ENCODE measurements at places on chromosomes 6 and 20. TPM values are rescaled to one million over a fixed set of nuclear protein-coding genes. Genes with fewer than 3 reads are reported as not detected.
A peak's percentile ranks its signal among the peaks of the same experiment; 100 is the strongest.

DNA sequence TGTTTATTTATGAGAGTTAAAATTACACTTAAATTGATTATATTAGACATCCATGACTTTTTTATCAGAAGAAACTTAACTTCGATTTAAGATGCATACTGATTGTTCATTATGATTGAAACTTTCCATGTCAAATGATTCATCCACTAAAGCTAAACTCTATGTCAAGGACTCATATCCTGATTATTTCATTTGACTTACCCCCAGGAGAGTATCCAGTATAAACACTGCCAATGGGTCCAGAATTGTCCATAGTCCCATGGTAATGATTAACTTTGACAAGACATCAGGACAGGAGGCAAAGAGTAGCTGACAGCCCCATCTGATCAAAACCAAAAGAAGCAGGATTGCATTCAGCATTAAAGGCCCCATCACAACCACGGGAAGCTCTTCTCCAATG, 709.9 kb downstream of the TFAP2A start:
- no peak for DNase-seq

GRCh38 chr20:25654487-25654886, 30.7 kb upstream of the NANP start:
- no peak for DNase-seq

GRCh38 chr6:47157653-47158219, 115.6 kb upstream of the ADGRF1 start:
- no peak for DNase-seq

- no peak for DNase-seq
Observed at GRCh38 chr6:137389150-137389704, 105.0 kb downstream of the OLIG3 start.

- DNase-seq = no peak
Observed at GRCh38 chr6:91240878-91241603, 654.2 kb upstream of the MAP3K7 start.

GRCh38 chr6:125471667-125472066, 169.9 kb upstream of the HDDC2 start:
- no peak for DNase-seq

DNA sequence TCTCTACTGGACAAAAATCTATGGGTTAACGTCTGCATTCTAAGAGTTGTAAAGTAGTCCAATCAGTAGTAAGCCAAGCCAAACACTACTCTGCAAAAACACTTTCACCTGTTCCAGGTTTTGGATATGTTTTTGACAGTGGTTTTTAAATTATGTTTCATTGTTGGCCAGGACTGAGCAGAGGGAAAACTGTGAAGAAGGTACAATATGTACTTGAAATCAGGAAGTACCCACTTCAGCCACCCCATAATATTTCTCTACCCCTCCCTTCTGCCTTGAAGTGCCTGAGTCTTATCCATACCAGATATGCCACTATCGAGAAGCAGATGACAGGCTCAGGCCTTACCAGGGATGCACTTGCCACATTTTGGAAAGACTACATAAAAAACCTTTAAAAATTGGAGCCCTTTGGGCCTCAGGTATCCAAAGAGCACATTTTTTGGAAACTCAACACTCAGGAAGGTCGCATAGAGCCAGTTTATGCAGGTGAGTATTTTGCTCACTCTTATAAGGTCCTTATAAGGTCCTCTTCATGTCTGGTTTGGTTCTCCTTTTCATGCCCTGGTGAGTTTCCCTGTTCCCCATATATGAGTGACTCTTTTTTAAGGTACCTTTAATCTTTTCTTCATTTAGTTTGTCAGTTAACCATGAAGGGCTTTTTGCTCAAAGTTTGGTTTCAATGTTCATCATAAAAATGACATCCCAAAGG, 859.3 kb upstream of the FLRT3 start:
- no peak for DNase-seq

- DNase-seq = no peak
Observed at GRCh38 chr6:44285552-44286284, 15.5 kb downstream of the TMEM151B start.

GRCh38 chr6:149363154-149363553, 36.9 kb upstream of the SUMO4 start:
- no peak for DNase-seq

DNA sequence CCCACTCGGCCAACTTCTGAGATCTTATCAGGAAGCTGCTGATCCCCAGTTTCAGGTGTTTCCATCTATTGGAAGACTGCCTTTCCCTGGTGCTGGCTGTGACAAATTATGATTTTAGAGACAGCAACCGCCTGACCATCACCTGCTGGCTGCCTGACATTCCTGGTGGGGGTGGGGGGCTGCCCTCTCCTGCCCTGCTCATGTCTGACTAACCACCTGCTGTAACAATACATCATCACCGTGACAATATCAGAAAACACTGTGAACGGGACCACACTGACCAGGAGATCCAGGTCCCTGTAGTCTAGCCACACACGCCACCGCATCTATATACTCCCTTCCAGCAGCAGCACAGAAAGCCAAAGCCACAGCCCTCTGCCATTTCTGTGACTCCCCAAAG, 537.5 kb downstream of the QKI start:
- no peak for DNase-seq

GRCh38 chr20:45515147-45515913, at the start of gene SPINT3:
SPINT3 (minus strand) TSS chr20:45515622; CDS start chr20:45515608, 14 bp downstream.
- no peak for DNase-seq

GRCh38 chr6:21061892-21062291, 527.6 kb downstream of the CDKAL1 start:
- DNase-seq = no peak

GRCh38 chr20:62732842-62733525, 24.3 kb downstream of the NTSR1 start:
- DNase-seq = no peak

GRCh38 chr6:17831135-17831534, 124.4 kb upstream of the NUP153 start:
- peak; percentile 17 for DNase-seq

- no peak for DNase-seq
Observed at GRCh38 chr6:121686611-121687023, 251.2 kb downstream of the GJA1 start.

DNA sequence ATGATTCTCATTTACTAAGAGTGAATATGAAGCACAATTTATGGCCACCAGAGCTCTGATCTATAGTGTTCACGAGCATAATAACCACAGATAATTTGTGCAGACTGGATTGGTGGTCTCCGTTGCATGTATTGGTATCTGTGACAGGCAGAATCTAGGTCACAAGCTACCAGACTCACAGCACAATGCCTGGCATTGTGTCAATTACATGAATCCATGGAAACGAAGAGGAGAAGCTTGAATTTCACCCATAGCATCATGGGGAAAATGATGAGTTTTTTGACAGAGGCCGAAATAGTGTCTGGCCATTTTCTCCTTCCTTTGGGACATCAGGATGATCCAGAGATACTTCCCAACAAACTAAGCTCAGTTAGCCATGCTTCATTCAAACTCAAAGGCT, 52.3 kb upstream of the TMEM170B start:
- DNase-seq = no peak

DNA sequence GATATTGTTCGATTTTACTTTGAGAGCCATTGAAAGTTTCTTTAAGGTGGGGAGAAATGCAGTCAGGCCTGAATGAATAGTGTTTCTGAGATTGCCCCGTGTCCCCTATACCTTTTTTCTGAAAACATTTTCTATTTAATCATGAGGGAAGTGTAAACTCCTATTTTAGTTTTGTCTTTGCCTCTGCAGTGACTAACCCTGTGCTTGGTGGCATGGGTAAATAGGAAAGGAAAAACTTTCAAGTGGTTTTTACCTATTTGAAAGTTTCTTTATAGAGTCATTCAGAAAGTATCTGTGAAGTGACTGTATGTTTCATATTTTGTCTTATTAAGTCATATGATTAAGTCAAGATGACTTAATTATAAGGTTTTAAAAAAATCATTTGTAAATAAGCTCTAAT, 14.5 kb downstream of the SNRNP48 start:
- DNase-seq = no peak

- no peak for DNase-seq
Observed at GRCh38 chr6:70811788-70812187, 144.1 kb downstream of the SMAP1 start.

GRCh38 chr6:105985098-105985815, 100.9 kb upstream of the PRDM1 start:
- no peak for DNase-seq

GRCh38 chr20:46228670-46229069, 79.6 kb downstream of the CDH22 start:
- no peak for DNase-seq

GRCh38 chr6:25318589-25318988, 39.4 kb downstream of the CARMIL1 start:
- DNase-seq = no peak

DNA sequence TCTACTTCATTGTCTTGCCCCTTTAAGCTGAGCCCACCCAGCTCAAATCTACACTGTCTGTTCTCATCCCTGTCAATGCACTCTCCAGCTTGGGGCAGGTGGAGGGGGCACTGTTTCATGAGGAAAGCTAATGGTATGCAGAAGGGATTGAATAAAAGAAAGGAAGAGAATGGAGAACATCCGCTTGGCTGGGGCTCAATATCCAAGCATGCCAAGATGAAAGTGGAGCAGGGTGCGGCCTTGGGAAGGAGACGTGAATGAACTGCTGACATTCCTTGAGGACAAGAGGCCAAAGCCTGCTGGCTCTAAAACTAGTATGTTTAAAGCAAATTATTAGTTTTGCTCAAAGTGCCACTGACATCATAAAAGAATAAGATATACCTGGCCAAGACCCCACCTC, 24.2 kb downstream of the AKAP12 start:
- no peak for DNase-seq

DNA sequence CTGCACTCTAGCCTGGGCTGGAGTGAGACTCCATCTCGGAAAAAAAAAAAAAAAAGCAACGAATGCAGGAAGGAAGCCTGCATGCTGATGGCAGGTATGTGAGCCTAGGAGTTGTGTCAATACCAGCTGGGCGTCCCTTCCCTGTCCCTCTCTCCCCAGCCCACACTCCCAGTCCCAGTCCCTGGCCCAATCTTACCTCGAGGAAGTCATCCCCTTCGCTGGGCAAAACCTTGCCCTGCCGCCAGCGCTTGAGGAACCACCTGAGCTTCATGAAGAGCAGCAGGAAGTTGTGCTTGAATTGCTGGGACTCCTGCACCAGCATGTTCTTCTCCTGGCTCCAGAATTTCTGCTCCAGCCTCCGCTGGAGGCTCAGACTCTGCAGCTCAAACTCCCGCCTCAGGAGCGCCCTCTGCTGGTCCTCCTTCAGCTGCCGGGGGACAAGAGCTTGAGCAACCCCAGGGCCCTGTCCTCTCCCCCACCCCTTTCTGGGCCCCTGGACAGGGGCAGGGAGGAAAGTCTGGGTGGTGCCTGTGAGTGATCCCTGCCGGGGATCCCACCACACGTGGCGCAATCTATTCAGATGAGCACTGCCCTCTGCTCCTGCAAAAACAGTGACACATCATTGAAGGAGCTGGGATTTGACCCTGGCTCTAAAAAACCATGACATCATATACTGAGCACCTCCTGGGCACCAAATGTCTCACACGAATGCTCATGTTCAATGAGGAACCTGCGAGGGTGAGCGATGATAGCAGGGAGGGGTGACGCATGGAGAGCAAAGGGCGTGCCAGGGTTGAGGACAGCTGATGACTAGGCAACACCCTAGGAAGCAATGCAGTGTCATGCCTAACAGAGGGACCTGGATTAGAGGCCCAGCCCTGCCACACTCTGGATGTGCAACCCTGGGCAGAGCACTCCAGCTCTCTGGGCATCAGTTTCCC, 35.0 kb upstream of the DSN1 start:
- DNase-seq = no peak

- peak; percentile 51 for DNase-seq
Observed at GRCh38 chr6:52503851-52504781, 72.7 kb downstream of the TRAM2 start.

GRCh38 chr6:15498640-15499039, 164.2 kb downstream of the DTNBP1 start:
- no peak for DNase-seq

- DNase-seq = no peak
Observed at GRCh38 chr6:158481690-158482473, 78.0 kb upstream of the TMEM181 start.

DNA sequence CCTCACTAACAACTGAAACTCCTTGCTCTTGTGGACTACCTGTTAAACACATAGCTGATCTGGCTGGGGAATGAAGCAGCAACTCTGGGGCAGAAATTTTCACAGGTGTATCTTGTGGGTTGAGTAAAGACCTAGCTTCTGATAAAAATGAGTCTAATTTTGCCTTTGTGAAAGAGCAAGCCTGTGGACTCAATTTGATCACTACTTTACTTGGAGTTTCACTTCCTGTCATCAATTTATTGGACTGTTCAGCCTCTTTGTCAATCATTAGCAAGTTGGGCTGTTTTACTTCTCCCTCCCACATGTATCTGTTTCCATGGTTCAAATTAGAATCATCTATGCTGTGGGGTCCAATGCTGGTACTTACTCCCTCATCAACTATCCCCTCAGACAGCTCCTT, 29.6 kb upstream of the CRIP3 start:
- no peak for DNase-seq

DNA sequence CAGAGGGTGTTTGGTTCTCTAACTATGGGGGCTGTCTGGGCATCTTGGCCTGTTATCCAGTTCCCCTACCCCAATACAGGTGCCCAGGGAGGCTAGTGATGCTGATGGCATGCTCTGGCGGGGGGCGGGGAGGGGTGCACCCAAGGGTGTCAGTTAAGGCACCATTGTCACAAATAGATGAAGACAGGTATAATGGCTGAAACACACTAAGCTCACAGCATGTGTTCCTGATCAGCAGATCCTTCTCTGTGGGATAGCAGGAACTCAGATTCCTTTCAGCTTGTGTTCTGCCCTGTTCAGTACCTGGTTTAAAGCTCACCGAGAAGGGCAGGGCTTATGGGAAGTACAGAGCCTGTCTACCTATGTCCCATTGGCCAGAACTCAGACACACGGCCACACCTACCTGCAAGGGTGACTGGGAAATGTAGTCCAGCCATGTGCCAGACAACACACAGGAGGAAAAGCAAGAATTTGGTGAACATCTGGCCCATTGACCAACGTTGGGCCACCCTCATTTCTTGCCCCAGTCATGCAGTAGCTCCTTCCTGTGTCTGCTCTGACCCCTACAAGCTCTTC, 3.4 kb upstream of the RSPO4 start:
- DNase-seq = no peak

GRCh38 chr6:134774201-134774638, 175.7 kb downstream of the ALDH8A1 start:
- DNase-seq = no peak

DNA sequence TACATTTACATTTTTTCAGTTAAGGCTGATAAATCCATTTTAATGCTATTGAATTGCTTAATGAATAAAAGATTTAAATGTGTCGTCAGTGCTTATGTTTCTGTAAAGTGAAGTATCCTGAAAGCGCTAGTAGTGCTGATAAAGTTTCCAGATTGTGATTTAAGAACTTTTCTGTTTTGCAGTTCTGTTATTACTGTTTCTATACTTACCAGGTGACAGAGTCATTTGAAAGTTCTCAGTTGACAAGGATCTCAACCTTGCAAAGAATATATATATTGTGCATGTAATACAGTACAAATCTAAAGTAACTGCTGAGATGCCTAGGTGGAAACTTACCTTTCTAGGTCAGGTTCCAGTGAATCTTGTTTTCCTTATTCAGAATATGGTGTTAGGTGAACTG, 201.8 kb downstream of the ARID1B start:
- DNase-seq = no peak

TCP11 gene
- polyA plus RNA-seq = 0.34 TPM

DOK5 gene
- 27.1 TPM for polyA plus RNA-seq

SMOC2 gene
- 56.2 TPM for polyA plus RNA-seq

MRPS10 gene
- 28.8 TPM for polyA plus RNA-seq

SYCP2L gene
- 2.3 TPM for polyA plus RNA-seq

CST2 gene
- polyA plus RNA-seq = not detected

BACH2 gene
- polyA plus RNA-seq = 6.0 TPM

ADGB gene
- not detected for polyA plus RNA-seq

KCNG1 gene
- 0.35 TPM for polyA plus RNA-seq

PLA2G7 gene
- polyA plus RNA-seq = 4.7 TPM

HLA-DQA1 gene
- 9.5 TPM for polyA plus RNA-seq

Measured in hindlimb muscle (tissue), 1 donor.